Naive thymus-derived CD4-positive, alpha-beta T cell (primary cell): ENCODE measurements at places on chromosomes 13 and 19. TPM values are rescaled to one million over a fixed set of nuclear protein-coding genes. Genes with fewer than 3 reads are reported as not detected.

The ACP7 gene
- total RNA-seq, result not detected

The CYP4F2 gene
- total RNA-seq, result not detected

DNA sequence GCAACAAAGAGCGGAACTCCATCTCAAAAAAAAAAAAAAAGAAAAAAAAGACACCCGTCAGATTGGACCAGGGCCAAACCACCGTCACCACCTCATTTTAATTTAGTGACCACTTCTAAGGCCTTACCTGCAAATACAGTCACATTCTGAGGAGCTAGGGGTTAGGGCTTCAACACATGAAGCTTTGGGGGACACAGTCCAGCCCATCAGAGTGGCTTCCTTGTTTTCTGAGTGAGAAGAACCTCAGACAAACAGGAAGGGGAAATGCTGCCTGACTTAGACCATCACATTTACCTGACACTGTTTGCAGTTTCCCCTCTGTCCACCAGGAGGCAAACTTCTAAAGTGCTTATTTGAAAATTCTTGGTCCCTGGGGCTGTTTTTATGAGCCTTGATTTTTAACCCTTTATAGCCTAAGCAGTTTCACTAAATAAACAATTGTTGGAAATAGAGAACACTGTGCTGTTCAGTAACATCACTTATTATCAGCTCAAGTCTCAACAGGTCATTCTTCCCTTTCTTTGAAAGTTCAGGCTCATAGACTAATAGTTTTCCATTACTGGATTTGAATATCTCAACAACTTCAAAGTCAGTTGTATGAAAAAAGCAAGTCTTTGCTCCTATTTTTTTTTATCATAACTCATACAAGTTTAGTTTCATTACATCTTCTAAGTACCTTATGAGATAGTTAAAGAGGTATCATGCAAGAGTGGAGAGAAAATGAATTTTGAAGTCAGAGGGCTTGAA, 74.9 kb upstream of the WASF3 start:
- peak overlapping the region; percentile 31 for H3K4me3 ChIP-seq
- no peak overlapping the region for H3K27ac ChIP-seq
- peak; percentile 69 for DNase-seq
- no peaks in the 10 kb centered on the region for H3K36me3 ChIP-seq

DNA sequence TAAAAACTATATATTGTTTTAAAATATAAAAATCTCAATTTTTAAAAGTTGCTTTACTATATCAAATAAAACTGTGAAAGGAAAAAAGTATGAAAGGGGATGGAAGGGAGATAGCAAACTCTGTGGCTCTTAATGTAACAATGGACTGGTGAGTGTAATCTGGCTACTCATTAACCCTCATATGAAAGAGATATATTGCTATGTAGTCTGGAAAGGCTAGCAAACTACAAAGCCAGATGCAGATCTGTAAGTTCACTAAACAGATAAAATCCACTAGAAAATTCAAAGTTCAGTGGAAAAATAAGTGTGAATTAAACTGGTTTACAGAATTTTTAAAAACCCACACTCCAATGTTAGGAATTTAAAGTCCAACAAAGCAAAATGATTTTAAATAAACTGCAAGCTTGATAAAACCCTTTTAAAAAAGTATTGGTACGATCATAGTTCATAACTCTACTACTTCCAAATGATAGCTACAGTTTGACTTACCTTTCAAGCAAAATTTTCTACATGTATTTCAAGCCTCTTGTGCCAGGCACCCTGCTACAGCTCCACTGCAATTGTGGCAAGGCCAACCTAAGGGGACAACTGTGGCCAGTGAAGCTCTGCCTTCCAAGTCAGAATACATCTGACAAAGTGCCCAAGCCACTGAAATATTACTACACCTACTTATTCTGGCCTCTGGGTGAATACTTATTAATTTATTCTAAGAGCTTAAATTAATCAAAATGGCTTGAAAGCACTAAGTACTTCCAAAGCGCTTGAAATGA, 647 bp upstream of the ELF1 start:
- H3K36me3 ChIP-seq, result no peaks in the 10 kb centered on the region
- no peak overlapping the region for H3K4me3 ChIP-seq
- no peaks in the 10 kb centered on the region for H3K27me3 ChIP-seq

- no peaks in the 10 kb centered on the region for H3K27me3 ChIP-seq
- peaks cover 8% of the 10 kb centered on the region for H3K4me1 ChIP-seq
- H3K27ac ChIP-seq, result peak overlapping the region; percentile 94
Observed at GRCh38 chr19:36916991-36917390, 859 bp downstream of the ZNF568 start.

GRCh38 chr13:93146584-93147297, 79.9 kb upstream of the GPC6 start:
- H3K36me3 ChIP-seq, result no peaks in the 10 kb centered on the region
- DNase-seq, result no peak
- no peak overlapping the region for H3K4me3 ChIP-seq
- H3K4me1 ChIP-seq, result no peaks in the 10 kb centered on the region

- H3K27ac ChIP-seq, result peak overlapping the region; percentile 97
- DNase-seq, result no peak
- H3K36me3 ChIP-seq, result peaks cover 1% of the 10 kb centered on the region
Observed at GRCh38 chr13:30616927-30617314, 799 bp upstream of the USPL1 start.

DNA sequence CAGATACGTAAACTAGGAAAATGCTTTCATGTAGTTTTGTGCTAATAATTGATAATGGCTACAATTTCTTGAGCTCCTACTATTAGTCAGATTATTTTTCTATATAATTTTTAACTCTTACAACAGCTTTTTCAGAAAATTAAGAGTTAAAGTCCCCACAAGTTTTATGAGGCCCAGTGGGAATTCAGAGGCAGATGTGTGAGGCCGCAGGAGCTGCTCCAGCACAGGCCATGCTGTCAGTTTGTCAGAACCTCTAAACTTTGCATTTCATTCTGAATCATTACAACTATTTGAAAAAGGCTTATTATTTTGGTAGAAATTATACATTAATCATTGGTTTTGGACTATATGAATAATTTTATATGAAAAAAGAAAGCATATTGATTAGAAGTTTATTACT, 370.8 kb downstream of the MYO16 start:
- H3K4me3 ChIP-seq, result no peak overlapping the region
- no peaks in the 10 kb centered on the region for H3K4me1 ChIP-seq
- H3K36me3 ChIP-seq, result no peaks in the 10 kb centered on the region
- no peak for DNase-seq

GRCh38 chr13:105952973-105953290, 582.5 kb downstream of the EFNB2 start:
- no peaks in the 10 kb centered on the region for H3K36me3 ChIP-seq
- H3K4me3 ChIP-seq, result no peak overlapping the region
- H3K4me1 ChIP-seq, result no peaks in the 10 kb centered on the region
- DNase-seq, result no peak
- H3K27me3 ChIP-seq, result no peaks in the 10 kb centered on the region

- H3K4me3 ChIP-seq, result no peak overlapping the region
- H3K4me1 ChIP-seq, result no peaks in the 10 kb centered on the region
- no peaks in the 10 kb centered on the region for H3K27me3 ChIP-seq
- H3K27ac ChIP-seq, result no peak overlapping the region
Observed at GRCh38 chr19:738509-739128, 12.3 kb upstream of the MISP start.

DNA sequence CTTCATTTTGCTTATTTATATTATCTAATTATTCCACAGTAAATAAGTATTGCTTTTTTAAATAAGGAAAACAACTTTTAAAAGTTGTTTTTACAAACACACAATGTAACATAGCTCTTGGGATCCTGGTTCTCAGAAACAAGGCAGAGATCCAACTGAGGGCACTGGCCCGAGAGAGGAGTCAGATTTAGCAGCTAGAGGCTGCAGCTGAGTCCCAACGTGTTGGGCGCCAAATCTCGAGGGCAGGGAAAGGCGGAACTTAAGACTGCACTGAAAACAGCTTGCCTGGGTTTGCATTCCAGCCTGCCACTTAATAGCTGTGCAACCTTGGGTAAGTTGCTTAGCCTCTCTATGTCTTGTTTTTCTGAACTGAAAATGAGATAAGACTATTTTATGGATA, 16.4 kb upstream of the WASF3 start:
- no peaks in the 10 kb centered on the region for H3K4me1 ChIP-seq
- H3K36me3 ChIP-seq, result no peaks in the 10 kb centered on the region
- no peak overlapping the region for H3K4me3 ChIP-seq
- no peak for DNase-seq

DNA sequence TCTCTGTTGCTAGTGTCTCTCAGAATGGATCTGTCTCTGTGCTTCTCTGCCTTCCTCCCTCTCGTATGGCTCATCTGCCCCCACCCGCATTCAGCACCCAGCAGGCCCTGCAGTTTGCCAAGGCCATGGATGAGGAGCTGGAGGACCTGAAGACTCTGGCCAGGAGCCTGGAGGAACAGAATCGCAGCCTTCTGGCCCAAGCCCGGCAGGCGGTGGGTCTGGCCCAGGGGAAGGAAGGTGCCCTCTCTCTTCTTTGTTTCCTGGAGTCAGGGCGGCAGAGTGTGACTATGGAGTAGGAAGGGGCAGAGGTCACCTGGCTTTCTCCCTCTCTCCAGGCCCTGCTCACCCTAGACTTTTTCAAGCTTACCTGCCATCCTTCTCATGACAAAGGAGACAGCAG, 10.9 kb downstream of the KASH5 start:
- H3K4me1 ChIP-seq, result no peaks in the 10 kb centered on the region
- DNase-seq, result no peak
- H3K36me3 ChIP-seq, result no peaks in the 10 kb centered on the region
- no peak overlapping the region for H3K27ac ChIP-seq

- H3K27ac ChIP-seq, result no peak overlapping the region
- H3K36me3 ChIP-seq, result no peaks in the 10 kb centered on the region
- no peaks in the 10 kb centered on the region for H3K27me3 ChIP-seq
- no peak overlapping the region for H3K4me3 ChIP-seq
Observed at GRCh38 chr13:20519875-20520274, 5.8 kb downstream of the CRYL1 start.

- H3K27ac ChIP-seq, result peak overlapping the region; percentile 78
- DNase-seq, result no peak
- peak overlapping the region; percentile 54 for H3K4me3 ChIP-seq
- no peaks in the 10 kb centered on the region for H3K36me3 ChIP-seq
Observed at GRCh38 chr19:6278740-6279619, 795 bp downstream of the MLLT1 start.

The IGFL1 gene
- total RNA-seq, result not detected

- no peak overlapping the region for H3K27ac ChIP-seq
- H3K36me3 ChIP-seq, result no peaks in the 10 kb centered on the region
- H3K4me3 ChIP-seq, result no peak overlapping the region
- H3K4me1 ChIP-seq, result no peaks in the 10 kb centered on the region
- peak; percentile 54 for DNase-seq
Observed at GRCh38 chr13:46721054-46721453, 75.9 kb downstream of the ESD start.

- no peak for DNase-seq
- H3K36me3 ChIP-seq, result no peaks in the 10 kb centered on the region
- H3K27ac ChIP-seq, result no peak overlapping the region
Observed at GRCh38 chr19:18221815-18222725, 4.2 kb downstream of the PDE4C start.

The ZNF285 gene
- total RNA-seq, result 4.8 TPM

DNA sequence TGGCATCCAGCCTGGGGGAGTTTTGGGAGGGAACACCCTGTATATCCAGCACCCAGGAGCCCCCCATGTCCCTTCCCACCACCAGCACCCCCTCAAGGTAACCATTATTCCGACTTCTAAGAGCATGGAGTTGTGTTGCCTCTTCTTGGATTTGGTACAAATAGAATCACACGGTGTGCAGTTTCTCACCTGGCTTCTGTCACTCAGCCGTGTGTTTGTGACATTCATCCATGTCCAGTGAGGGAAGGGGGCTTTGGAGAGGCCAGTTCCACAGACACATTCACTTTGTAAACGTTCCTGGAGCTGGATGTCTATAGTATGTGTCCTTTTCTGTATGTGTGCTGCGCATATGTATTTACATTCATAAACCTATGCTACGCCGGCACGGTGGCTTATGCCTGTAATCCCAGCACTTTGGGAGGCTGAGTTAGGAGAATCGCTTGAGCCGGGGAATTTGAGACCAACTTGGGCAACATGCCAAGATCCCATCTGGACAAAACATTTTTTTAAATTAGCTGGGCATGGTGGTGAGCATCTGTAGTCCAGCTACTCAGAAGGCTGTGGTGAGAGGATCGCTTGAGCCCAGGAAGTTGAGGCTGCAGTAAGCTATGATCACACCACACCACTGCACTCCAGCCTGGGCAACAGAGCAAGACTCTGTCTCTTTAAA, 36.6 kb downstream of the MYH14 start:
- no peaks in the 10 kb centered on the region for H3K36me3 ChIP-seq
- H3K4me1 ChIP-seq, result no peaks in the 10 kb centered on the region
- no peaks in the 10 kb centered on the region for H3K27me3 ChIP-seq
- DNase-seq, result no peak

GRCh38 chr19:30228835-30229524, 143.2 kb upstream of the ZNF536 start:
- no peak overlapping the region for H3K4me3 ChIP-seq
- no peak overlapping the region for H3K27ac ChIP-seq
- no peak for DNase-seq
- H3K27me3 ChIP-seq, result peaks cover 14% of the 10 kb centered on the region
- H3K36me3 ChIP-seq, result no peaks in the 10 kb centered on the region
